ENCODE measurements at places on chromosomes 3 and 15. TPM values are rescaled to one million over a fixed set of nuclear protein-coding genes. Genes with fewer than 3 reads are reported as not detected.
A peak's percentile ranks its signal among the peaks of the same experiment; 100 is the strongest.

- no peak for DNase-seq
Observed at GRCh38 chr3:29958816-29959215, 647.6 kb upstream of the TGFBR2 start.

DNA sequence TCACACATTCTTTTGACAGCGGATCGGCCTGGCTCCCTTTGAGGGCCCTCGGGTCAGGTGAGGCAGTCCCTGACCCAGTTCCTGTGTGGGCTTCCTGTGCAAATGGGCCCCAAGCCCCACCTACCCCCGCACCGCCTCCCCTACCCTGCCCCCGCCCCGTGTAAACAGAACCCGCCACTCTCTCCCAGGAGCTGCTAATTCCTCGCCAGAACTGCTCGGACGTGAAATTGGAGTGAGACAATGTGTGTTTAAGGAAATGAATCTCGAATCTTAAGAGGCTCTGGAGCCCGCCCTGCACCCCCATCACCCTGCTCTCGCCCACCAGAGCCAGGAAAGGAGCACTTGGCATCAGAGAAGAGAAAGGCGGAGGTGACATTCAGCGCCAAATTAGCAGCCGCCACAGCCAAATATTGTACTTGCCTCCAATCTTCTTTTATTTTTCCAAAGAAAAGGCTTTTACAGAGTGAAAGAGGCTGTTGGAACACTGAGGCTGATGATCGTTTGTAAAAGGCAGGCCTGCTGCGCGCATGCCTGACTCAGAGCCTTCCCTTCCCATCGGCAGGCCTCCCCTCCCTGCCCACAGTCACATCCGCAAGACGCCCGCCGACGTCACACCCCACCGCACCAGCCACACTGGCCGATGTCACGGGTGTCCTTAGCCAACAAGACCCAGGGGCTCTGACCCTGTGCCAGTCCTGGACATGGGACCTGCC, 53.1 kb downstream of the CACNA2D2 start:
- peak; percentile 4 for DNase-seq

DNA sequence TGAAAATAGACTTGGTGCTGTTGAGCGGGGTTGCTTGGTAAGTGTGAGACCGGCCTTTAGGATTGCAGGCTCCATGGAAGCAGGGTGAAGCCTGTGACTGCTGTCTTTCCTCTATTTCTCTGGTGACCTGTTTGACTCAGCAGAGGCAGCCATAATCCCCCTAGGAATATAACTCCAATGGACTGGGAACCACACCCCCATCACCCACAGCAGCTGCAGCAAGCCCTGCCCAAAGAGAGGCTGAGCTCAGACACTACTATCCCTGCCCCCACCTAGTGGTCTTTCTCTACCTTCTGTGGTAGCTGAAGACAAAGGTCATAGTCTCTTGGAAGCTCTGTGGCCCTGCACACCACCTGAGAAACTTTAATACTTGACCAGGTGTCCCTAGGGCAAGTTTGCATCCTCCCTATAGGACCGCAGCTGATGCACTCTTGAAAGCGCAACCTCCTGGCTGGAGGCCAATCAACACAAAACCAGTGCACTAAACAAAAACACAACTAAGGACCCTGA, 133.6 kb upstream of the MRPL3 start:
- DNase-seq, result no peak

DNA sequence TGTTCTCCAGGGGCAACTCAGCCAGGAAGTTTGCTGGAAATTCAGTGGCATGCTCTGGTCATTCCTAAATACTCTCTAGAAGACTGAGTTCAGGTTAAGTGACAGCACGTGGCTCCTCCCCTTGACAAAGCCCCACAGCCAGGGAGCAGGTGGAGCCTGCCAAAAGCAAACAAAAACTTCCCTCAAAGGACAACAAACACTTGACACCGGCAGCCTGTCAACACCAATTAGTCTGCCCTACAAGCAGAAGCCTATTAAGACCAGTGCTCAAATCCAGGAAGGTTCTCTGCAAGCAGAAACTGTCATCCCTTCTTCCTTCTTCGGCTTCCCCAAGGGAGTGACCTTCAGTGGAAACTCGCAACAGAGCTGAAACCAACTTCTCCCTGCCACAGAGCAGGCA, 5.0 kb downstream of the MEX3B start:
- DNase-seq, result no peak

- no peak for DNase-seq
Observed at GRCh38 chr15:28111543-28111942, 12.4 kb upstream of the OCA2 start.

GRCh38 chr15:99371180-99372103, 120.2 kb downstream of the LRRC28 start:
- peak; percentile 11 for DNase-seq

DNA sequence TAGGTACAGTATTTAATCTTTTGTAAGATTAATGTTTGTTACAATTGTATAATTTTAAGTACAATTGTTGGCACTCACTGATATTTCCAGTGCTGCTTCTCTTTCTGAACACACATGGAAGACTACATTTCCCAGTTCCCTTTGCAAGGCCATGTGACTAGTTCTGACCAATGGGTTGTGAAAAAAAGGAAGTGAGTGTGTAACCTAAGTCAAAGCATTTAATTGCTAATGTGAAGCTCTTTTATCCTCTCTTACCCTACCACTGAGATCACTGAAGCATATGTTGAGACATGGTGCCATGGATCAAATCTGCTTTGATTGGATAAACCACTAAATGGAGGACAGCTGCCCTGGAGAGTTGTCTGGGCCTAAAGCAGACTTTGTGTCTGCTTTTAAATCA, 83.9 kb upstream of the PLXND1 start:
- DNase-seq, result peak; percentile 73

SCN11A gene
- not detected for total RNA-seq

DNA sequence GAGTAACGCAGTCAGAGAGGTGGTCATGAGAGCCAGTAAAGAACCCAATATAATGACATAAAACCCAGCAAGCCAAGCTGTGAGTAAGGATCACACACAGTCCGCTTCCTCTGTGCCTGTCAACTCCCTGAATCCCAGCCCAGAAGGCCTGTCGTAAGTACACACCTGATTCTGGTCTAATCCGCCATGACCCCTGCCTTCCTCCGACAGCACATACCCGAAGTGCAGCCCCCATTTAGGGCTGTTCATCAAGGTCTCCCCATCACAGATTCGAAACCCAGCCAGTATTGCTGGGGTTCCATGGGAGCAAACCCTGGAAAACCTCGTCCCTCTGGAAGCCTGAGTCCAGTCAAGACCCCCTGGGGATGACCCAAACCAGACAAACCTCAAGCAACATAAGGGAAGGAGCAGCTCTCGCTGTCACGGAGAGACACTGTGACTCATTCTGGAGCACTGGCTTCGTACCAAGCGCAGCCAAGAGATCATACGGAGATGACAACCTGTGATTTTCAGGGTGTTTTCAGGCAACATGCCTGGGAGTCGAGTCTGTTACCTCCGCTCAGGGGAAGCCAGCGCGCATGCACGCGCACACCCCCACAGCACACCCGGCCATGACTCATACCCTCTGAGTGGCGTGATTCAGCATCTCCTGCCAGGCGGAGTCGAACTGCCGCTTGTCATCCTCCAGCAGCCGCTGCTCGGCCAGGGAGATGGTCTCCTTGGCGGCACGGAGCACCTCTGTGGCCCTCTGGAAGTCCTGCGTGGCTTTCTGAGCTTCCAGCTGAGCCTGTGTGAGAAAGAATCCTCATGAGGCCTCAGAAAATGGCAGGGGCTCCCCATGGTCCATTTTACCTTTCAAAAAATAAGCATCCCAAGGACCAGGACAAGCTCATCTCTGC, 63.0 kb downstream of the SH3BP5 start:
- peak; percentile 94 for DNase-seq

- DNase-seq, result no peak
Observed at GRCh38 chr3:108511055-108511454, 659 bp upstream of the MYH15 start.

- DNase-seq, result peak; percentile 87
Observed at GRCh38 chr15:73800662-73801345, 47.7 kb upstream of the INSYN1 start.

GRCh38 chr3:29593802-29594201, 312.9 kb downstream of the RBMS3 start:
- no peak for DNase-seq

ASB14 gene
- not detected for total RNA-seq

ALDH1A2 gene
- total RNA-seq, result 0.78 TPM

GRCh38 chr3:127718916-127719290, 46.2 kb downstream of the ABTB1 start:
- DNase-seq, result no peak

DNA sequence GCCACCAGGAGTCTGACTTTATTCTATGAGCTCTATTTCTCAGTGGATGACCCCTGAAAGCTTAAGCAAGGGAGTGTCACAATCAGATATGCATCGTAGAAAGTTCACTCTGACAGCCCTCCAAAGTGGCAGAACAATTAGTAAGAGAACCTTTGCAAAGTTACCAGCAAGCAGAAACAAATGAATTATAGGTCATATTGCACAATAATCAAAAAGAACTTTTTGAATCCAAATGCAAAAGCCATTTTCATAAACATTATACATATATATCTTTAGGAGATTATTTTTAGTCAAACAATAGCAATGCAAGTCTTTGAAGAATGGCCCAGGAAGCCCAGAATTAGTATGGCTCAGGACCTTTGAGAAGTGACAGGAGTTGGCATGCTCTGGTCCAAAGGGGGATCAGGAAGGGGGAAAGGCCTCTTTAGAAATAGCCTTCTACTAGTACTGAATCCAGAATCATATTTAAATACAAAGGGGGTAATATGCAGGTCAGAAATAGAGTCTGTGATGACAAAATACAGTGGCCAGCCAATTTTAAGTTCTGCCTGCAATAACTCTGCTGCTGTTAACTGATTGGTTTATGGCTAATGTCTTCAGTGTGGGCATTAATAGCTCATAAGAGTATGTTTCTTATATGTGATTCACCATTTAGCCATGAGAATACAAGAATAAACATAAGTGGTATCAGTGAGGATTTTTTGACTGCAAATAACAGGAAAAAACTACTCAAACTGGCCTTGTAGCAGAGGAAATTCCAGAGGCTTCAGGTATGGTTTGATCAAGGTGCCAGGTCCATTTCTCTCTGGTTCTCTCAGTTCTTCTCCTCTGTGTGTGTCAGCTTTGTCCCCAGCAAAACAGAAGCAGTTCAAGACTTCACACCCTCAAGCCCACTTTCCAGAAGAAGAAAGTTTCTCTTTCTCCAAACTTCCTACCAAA, 17.0 kb upstream of the ITGB5 start:
- DNase-seq, result no peak

PAK6 gene
- total RNA-seq, result 9.5 TPM

GRCh38 chr15:40059821-40060220, 20.8 kb upstream of the SRP14 start:
- DNase-seq, result no peak
